ENCODE measurements at places on chromosomes 3 and 15.

GRCh38 chr3:64080616-64081234 is 57.4 kb upstream of the PSMD6 start:
- no peak for DNase-seq

DNA sequence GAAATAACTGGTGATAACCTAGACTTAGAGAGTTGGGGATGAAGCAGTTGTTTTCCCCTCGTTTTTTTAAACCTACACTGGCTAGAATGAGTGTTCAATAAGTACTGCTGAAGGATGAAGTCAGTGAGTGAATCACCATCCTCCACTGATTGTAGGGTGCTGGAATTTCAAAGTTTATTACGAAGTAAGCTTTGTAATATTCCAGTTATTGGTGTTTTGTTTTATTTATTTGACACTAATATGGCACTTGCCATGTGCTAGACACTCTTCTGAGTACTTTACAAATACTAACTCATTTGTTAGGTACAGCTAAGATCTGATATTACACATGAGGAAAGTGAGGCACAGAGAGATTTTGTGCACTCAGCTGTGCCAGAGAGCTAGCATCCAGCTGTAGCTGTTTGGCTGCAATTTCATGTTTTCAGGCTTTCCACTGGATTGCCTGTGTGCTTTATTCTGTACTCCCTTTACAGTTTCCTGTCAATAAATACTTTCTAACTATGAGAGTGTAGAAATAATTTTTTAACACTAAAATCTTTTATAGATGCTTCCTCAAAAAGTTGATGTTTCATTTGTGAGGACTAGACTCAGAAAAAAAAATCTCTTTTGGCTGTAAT is 5.8 kb downstream of the MAP2K5 start:
- DNase-seq: no peak

- peak; percentile 64 for DNase-seq
These were observed at the start of gene UBA5 for GRCh38 chr3:132660052-132660810. UBA5 (plus strand) TSS chr3:132660329; CDS start chr3:132660538, 209 bp downstream.

- no peak for DNase-seq
These were observed 28.9 kb downstream of the OSBPL10 start for GRCh38 chr3:31952205-31952604.

DNA sequence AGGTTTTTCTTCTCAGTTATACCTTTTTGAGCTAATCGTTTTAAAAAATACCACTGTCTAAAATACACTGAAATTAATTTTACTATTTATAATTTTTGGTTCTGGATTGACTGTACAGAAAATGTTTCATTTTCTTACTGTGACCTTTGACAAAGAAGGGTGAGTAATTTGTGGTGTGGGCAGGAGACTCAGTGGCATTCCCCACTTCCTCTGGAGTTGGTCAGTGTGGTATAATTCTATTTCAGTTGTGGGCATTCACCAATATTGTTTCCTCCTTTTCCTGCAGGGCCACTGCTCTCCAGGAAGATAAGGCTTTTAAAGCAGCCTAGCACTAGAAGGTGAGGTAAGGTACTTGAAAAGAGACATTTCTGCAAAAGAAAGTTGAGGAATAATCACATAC is 6.5 kb downstream of the DAG1 start:
- DNase-seq: peak; percentile 46

GRCh38 chr15:39860200-39860599 is 59.9 kb downstream of the GPR176 start:
- DNase-seq: no peak

All from T-helper 1 cell (primary cell).